Forelimb muscle (tissue), 1 donor: ENCODE measurements at places on chromosomes 1 and 21. TPM values are rescaled to one million over a fixed set of nuclear protein-coding genes. Genes with fewer than 3 reads are reported as not detected.

- no peak for DNase-seq
Observed at GRCh38 chr1:27366411-27367159, at the start of gene MAP3K6. Gene MAP3K6 (minus strand): TSS chr1:27366961. CDS start chr1:27366597, 364 bp downstream.

DNA sequence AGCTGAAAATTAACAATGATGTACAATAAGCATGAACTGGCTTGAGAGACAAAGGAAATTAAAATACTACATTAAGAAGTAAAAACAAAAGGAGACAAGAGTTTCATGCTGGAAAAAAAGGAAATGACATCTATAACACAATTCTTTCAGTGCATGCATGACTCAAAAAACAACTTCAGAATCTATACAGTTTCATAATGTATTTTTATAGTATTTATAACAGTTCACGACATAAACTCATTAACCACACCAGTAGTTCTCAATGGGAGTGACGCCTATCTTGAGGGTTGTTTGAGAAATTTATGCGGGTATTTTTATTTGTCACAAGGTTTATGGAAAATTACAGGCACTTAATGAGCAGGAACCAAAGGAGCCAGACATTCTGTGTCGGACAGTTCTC, 168.5 kb downstream of the SMYD3 start:
- DNase-seq, result no peak

DNA sequence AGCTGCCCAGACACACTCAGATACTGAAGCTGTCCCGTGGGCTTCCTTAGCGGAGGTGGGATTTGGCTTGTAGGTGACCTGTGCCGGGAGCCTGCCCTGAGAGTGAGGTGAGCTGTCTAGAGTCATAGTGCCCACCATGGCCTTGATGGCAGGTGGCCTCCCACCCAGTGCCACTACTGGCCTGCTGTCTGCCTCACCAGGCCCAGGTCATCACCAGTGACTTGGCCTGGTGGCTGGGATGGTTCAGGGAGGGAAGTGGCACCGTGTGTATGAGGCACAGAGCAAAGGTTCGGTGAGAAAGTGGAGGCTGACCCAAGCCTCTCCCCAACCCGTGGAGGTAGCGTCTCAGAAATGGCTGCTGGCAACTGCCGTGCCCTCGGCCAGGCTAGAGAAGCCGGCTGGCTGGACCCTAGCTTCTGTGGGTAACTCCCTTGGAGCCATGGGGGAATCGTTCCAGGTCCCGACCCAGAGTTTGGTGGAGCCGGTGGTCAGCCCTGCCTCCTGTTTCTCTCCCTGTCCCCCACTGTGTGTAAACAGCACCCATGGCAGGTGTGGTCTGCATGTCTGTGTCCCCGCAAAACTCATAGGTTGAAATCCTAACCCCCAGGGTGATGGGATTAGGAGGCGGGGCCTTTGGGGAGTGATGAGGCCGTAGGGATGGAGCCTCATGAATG, 155.4 kb upstream of the C1orf174 start:
- DNase-seq, result no peak

GRCh38 chr1:213276236-213276635, 225.2 kb downstream of the RPS6KC1 start:
- DNase-seq, result no peak

CLCNKA gene
- 1.3 TPM for polyA plus RNA-seq

ZNF593OS gene
- polyA plus RNA-seq, result 1.5 TPM
